ENCODE measurements at places on chromosomes 4 and X.

DNA sequence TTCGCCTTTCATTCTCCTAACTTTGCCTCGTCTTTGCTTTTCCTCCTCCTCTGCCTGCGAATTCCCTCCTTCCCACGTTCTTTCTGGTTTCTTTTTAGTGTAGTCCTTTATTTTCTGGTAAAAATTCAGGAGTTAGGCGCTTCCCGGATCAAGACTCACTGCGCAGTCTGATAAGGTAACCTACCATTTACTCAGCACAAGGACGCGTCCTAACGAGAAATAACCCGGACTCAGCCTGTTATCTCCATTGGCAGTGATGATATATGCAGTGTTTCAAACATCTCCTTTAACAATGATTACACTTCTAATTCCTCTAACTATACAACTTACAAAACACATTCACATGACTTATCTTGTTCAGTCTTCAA lies 357 bp upstream of the ETNPPL start:
- DNase-seq = no peak

DNA sequence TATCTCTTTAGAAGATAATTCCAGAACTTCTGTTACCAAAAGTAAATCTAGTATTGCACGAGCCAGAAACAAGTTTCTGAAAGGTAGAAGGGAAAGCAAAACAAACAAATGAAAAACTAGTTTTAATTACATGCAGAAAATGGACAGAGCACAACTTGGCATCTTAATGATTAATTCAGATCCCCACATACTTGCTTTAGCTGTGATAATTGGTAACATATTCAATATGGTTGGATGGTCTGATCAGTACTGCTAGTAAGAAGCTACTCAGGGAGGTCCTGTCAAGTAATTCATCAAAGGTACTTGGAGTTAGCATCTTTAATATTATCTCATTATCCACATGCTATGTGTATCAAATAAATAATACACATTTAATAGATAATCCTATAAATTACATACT lies 204.3 kb downstream of the TRAM1L1 start:
- DNase-seq = no peak

DNA sequence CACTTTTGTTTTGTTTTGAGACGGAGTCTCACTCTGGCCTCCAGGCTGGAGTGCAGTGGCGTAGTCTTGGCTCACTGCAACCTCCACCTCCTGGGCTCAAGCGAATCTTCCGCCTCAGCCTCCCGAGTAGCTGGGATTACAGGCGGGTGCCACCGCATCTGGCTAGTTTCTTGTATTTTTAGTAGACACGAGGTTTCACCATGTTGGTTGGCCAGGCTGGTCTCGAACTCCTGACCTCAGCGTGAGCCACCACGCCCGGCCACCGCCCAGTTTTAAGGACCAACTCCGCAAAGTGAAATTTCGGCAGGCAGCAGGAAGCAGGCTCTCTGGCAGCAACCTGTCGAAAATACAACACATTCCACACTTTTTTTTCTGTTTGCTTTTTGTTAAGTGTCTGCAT lies 13.4 kb downstream of the DHRSX start:
- DNase-seq = no peak

- no peak for DNase-seq
Observed at GRCh38 chrX:7110821-7111276, 36.7 kb upstream of the STS start.

DNA sequence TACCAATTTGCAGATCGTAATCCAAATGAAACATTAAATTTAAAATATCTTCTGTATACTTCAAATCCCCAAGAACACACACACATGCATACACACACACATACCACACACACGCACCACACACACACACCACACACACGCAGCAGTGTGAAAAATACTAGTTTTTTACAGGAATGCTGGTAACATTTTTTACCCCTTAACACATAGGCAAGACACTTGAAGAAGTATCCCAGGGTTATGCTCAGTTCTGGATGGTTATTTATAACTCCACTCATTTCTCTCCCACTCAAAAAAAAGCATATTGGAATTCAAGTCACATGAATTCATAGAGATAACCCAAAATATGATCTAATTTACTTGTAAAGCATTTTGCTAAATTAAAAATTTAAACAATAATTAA lies 325.5 kb upstream of the SLC7A11 start:
- DNase-seq = no peak

GRCh38 chr4:13601848-13602247 lies 25.7 kb downstream of the BOD1L1 start:
- no peak for DNase-seq

DNA sequence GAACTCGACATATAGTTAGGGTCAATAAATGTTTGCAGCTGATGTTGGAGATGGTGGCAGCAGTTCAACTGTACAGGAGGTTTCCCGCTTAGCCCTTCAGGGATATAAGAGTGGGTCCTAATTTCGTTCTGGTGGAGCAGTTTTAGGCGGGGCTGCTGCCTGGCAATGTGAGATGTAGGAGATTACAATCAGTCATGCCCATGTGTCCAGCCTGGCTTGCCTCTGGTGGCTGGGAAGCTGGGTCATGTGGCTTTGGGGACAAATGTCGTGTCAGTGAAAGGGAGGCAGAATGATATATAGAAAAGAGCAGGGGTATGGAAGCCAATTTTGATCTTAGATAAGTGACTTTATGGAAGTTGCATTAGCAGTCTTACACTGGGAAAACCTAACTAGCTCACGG lies 129.4 kb downstream of the CLCN4 start:
- DNase-seq = no peak

DNA sequence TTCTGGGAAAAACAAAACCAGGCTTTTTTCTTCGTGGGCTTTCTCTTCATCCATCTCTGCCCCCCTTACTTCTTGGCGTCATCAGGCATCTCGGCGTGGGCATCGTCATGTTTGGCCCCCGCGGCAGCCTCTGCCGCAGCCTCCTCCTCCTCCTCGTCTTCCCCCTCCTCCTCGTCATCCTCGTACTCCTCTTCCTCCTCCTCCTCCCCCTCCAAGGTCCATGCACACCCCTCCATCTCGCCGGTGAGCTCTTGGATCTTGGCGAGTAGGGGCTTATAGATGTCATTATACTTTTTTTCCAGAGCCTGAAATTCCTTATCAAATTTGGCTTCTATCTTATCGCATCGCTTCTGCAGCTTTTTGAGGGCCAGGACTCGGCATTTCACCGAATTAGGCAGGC lies 488 bp downstream of the NAP1L5 start:
- DNase-seq = no peak

GRCh38 chrX:53347948-53348347 lies 66.6 kb upstream of the IQSEC2 start:
- DNase-seq = no peak

- DNase-seq = no peak
Observed at GRCh38 chrX:130561930-130562329, 160.1 kb downstream of the RBMX2 start.

DNA sequence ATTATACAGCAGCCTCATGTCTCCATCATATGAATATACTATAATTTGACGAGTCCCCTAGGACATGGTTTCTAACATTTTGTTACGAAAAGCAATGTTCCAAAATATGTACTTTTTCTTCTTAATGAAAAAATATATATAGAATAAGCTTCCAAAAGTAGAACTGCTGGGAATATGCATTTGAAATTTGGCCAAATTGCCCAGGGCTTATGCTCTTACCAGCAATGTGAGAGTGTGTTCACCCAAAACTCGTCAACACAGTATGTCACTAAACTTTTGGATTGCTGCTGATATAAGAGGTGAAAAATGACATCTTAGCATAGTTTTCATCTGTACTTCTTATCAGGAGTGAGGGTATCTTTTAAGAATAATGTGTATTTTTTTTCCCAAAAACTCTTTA lies 64.6 kb upstream of the STIM2 start:
- DNase-seq = no peak

- no peak for DNase-seq
Observed at GRCh38 chrX:2507196-2507595, 6.4 kb upstream of the DHRSX start.

- DNase-seq = no peak
Observed at GRCh38 chr4:89212666-89213381, 94.8 kb downstream of the GPRIN3 start.

GRCh38 chrX:14476205-14476604 lies 53.1 kb upstream of the GLRA2 start:
- no peak for DNase-seq

DNA sequence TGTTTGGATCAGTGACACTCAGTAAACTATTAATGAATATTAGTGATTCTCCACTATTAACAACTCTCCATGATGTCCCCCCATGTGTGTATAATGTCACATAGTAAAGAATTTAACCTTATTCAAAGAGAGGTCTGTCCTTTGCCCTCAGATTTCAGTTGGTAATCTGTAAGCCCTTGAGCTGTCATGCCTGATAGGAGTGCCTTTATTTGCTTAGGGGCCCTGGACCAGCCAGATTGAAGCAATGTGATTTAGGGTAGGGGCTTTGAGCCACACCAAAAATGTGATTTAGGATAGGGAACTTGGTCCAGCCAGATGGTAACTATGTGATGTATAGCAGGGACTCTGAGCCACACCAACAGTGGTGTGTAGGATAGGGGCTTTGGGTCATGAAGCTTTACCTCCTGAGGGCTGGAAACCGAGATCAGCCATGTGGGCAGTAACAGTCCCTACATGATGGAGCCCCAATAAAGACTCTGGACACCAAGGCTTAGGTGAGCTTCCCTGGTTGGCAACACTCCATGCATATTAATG lies 44.3 kb upstream of the PAGE4 start:
- DNase-seq = no peak

- DNase-seq = no peak
Observed at GRCh38 chr4:149113804-149114430, 671.7 kb upstream of the NR3C2 start.

DNA sequence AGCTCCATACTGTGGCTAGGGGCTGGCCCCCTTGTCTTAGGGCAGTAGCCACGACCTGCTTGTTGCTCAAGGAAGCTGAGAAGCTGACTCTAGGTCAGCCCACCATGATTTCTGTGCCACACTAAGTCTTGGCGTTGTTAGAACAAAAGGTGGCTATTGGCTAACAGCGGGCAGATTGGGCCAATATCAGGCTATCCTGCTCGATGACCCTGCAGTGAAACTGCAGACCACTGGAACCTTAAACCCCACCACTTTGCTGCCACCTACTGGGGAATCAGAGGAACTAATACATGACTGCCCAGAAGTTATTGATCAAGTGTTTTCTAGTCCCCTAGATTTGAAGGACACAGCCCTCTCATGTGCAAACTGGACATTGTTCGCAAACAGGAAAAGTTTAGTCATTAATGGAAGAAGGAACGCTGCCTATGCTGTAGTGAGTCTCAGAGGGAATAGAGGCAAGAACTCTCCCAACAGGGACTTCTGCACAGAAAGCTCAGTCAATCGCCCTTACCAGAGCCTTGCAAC lies 17.0 kb upstream of the PAPSS1 start:
- peak; percentile 38 for DNase-seq

- DNase-seq = no peak
Observed at GRCh38 chrX:75957107-75957610, 172.1 kb upstream of the MAGEE2 start.

DNA sequence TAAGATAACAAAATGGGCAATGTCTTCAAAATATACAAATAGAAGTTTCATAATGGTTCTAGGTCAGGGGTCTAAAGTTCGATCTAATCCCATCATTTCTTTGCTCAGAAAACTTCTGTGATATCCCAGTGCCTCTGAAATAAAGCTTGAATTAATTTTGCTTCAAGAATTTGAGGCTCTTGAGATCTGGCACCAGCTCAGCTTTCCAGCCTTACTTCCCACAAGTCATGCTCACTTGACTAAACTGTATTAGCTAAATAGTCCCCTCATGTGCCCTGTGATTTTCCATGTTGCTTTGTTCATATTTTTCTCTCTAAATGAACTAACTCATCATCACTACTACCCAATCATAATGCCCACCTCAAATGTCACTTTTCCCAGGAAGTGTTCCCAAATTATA lies 50.8 kb upstream of the MBNL3 start:
- DNase-seq = no peak

GRCh38 chrX:26026179-26026578 lies 112.0 kb upstream of the MAGEB18 start:
- DNase-seq = no peak

DNA sequence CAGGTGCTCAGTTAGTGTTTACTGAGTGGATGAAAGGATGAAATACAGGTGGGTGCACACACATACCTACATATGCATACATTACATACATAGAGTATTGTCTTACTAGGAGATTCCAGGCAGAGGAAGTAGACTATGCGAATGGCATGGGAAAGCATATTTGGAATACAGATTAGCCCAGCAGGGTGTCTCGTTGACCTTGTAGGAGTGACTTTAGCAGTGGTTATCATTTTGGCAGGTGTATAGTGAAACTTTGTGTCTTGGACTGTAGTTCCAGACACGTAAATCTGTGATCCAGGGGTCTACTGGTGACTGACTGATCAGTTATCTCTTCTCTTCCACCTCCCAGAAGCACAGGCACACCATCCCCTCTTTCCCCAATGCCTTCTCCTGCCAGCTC lies 86.3 kb downstream of the KLHL8 start:
- no peak for DNase-seq

- no peak for DNase-seq
Observed at GRCh38 chr4:142893012-142893411, 46.9 kb upstream of the INPP4B start.

DNA sequence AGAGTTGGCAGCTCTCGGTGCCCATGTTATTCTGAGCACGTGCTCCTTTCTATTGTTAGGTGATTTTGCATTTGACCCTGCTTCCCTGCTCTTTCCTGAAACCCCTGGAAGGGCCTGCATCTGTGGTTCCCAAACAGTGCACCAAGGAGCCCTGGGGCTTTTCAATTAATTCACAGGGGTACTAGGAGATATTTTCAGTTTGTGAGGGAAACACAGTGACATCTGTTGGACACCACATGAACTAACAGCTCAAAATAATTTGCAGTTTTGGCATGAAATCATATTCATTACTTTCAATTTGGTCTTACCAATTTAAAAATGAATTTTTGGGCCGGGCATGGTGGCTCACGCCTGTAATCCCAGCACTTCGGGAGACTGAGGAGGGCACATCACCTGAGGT lies 156.6 kb downstream of the GATB start:
- DNase-seq = no peak

DNA sequence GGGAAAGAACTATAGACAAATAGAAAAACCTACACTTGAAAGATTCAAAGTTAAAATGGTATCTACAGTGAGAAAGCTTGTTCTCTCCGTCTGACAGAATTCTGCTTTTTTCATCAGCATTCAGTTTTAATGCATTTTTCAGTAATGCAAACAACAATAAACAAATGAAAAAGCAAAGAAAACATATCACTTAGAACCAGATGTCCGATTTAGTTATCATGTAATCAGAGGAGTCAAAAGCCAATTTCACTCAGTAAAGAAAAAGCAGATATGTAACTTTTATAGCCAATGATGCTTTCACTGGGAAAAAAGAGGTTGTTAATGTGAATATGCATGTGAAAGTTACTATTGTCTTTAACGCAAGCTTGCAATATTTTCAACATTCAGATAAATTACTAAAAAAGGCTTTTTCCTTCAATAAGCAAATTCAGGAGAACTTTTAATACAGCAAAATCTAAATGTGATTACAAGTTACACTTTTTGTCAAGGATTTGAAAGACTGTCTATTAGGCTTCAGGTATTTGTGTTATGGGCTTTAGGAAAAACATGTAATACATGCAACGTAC lies 70.7 kb downstream of the TMEM47 start:
- DNase-seq = no peak

Data from activated CD4-positive, alpha-beta memory T cell treated with anti-CD3 and anti-CD28 coated beads, Interleukin-2, amount 10 ng/mL, durations not matched to agents 7 days and 5 days (primary cell).